ENCODE measurements at places on chromosomes 7 and 10.

- no peak for DNase-seq
Observed at GRCh38 chr10:47207894-47208469, 92.0 kb upstream of the GDF10 start.

DNA sequence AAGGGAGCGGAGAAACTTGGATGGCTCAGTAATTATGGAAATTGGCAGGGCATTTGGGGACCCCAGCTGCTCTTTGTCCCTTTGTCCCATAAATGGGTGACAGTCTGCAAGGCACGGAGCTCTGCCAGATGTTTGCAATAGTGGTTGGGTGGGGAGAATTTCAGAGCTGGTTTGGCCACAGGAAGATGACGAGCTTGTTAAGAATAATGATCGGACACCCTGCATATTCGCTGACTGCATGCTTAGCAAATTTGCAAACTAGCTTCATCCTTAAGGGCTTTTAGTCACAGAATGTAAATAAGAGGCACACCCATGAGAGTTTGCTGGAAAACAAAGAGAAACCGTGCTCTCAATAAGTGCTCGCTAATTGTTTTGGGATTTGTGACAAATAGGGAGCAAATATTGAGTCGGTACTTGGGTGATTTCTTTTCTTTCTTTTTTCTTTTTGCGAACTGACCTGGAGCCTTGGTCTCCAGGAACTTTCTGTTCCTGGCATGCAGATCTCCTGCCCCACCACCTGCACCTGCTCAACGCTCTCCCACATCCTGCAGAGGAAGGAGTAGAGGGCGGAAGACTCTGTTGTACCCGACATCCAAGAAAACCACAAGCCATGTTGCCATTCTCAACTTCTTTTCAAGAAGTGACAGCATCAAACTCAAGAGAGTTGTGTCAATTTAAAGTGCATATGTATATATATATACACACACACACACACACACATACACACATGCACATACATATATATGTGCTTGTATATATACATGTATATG is 238.9 kb downstream of the CAMK1D start:
- no peak for DNase-seq

GRCh38 chr7:31815796-31816195 is 128.8 kb downstream of the PPP1R17 start:
- no peak for DNase-seq

DNA sequence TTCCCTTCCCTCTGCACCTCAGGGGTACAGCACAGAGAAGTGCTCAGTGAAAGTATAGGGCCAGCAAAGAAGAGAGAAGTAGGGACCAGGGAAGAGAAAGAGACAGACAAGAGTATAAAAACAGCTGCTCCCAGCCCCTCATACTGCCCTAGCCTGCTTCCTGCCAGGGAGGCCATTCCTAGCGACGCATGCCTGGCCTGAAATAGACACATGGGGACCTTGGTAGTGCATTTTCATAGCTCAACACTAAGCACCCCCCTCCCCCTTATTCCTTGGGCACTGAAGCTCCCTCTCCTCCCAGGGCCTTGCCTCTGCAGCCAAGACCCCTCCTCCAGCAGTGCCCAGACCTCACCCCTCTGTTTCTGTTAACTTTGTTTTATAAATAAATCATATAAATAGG is 64.7 kb downstream of the ZMIZ1 start:
- no peak for DNase-seq

DNA sequence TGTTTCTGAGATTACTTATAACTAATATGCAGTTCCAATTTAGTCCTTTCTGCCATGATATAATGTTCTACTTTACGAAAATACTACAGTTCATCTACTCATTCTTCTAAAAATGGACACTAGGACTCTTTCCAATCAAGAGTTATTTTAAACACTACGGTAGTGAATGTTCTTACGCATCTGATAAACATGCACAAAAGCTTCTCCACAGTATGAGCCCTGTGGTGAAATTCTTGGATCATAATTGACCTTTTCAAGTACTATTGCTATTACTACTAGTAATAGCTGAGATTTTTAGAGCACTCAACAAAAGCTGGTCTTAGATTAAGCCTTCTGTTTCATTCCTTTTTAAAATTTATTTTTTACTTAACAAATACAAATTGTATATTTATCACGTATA is 106.4 kb downstream of the CH25H start:
- DNase-seq: no peak

GRCh38 chr10:97913614-97914013 is 64.0 kb downstream of the GOLGA7B start:
- no peak for DNase-seq

DNA sequence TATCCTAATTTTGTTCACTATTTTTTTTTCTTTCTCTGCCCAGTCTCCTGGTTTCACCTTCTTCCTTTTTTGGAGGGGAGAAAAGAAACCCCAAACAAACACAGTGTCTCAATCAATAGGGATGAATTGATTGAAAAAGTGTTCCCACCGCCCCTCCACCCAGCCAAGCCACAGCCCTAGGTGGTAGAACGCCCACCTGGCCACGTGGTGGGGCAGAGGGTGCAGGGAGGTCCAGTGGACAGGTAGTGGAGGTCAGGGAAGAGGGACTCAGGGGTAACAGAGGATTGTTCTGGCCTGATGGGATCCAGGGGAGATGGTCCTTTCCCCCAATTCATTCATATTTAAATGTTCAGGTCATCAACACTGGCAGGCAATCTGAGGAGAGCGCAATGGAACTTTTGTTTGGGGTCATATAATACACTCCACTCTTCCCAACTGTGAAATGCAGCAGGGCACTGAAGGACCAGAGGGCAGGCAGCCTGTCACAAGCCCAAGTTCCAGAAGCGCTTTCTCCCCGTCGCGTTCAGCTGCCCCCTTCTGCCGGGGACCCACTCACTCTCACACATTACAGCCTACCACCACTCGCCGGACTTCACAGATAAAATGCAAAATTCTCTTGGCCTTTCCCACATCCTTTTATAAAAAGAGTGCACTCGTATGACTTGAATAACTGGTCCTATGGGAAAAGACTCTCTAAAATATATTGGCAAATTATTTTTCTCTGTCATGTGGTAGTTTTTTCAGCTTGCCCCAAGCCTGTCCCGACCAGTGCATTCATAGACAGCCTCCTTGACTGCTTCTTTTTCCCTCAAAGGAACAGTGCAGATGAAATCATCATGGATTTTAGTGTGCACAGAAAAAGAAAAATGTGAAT is 1.6 kb downstream of the INHBA start:
- no peak for DNase-seq

DNA sequence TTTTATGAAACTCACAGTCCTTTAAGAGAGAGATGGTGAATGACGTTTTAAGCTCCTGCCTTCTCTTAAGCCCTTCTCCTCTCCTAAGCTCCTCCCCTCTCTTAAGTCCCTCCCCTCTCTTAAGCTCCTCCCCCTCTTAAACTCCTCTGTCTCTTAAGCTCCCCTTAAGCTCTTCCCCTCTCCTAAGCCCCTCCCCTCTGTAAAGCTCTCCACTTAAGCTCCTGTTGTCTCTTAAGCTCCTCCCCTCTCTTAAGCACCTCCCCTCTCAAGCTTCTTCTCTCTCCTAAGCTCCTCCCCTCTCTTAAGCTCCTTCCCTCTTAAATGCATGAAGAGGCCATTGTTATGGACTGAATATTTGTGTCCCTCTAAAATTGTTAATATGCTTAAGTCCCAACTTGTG is 1180.6 kb upstream of the AUTS2 start:
- no peak for DNase-seq

DNA sequence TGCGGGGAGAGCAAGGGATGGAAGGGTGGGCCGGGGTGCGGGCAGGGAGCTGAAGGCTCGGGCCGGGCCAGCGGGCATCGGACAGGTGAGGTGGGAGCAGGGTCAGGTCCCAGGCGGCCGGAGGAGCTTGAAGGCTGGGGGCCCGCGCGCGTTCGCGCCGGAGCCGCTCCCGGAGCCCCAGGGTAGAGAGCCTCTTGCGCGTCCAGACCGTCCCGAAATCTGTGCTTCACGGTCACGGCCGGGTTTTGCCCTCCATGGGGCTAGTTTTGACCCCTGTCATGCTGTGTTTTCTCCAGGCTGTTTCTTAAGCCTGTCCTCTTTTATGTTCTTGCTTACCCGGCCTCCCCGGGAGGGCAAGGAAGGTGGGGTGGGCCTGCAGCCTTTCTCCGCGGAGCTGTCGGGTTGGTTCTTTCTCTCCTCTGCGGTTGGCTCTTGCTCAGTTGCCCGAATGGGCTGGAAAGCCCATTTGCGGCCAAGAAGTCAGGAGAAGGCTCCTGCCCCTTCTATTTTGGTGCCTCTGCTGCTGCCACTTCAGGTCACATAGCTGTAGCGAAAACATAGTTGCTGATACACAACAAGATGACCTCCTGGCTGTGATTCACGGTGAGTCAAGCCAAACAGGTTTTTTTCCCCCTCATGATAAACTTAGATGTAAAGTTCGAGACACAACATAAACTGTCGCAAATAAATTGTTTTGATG is 650 bp downstream of the UBE2D1 start:
- no peak for DNase-seq

DNA sequence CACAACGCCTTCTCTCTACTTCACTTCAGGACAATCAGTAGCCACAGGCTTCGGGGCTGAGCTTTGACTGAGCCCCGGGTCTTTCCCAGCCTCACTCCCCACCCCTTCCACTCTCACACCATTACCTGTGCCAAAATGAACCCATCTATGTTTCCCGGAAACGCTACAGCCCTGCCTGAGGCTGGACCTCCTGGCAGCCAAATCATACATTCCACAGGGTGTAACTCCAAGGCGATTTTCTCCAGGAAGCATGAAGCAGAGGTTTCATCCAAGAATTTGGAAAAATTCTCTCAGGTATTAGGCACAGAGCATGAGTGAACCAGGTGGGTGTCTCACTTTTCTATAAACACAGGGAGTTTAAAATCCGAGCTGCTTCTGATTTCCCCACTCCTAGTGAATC is 286.3 kb downstream of the TNS3 start:
- no peak for DNase-seq

DNA sequence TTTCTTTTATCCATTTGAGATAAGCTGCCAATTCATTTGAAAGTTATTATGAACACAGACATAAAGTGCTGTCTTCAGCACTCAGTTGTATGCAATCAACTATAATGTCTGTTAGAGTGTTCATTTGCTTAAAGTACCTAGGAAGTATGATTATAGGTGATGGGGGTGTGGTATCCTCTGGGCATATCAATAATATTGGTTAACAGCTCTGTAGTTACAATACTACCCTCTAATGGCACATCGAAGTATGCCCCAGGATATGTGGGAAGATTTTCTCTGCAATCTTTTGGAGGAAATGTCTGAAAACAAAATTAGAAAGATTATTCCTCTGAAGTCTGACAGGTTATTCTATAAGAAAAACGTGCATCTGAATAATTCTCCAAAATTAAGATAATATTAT is 429.7 kb downstream of the ARL4A start:
- no peak for DNase-seq

- DNase-seq: no peak
Observed at GRCh38 chr7:100629117-100629716, 12.1 kb downstream of the TFR2 start.

- no peak for DNase-seq
Observed at GRCh38 chr10:5524641-5525560, at the start of gene CALML3. CALML3 (plus strand) TSS chr10:5524961; CDS start chr10:5525086, 125 bp downstream.

DNA sequence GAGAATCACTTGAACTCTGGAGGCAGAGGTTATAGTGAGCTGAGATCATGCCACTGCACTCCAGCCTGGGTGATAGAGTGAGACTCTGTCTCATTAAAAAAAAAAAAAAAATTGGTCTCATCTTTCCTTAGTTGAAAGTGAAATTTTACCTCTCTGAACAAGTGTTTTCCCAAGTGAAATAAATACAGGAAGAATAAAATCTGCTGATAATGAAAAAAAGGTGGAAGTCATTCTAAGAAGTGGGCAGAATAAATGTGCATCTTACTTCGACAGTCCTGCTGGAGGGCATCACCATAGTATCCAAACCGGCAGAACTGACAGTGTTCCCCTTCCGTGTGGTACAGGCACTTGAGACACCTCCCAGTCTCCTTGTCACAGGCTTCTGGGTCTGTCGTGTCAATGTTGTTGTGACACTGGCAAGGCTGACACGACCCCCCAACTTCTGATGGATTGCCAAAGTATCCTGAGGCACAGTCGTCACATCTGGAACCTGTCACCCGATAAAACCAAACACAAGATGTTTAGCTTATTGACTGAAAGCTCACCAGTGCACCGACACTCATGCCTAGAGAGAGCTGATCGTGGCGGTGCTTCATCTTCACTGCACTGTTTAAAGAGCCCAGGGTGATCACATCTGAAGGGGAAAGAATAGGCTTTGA is 49.6 kb downstream of the LAMB1 start:
- no peak for DNase-seq

Measured in cortex of kidney (tissue), 1 donor.